Stimulated activated CD8-positive, alpha-beta memory T cell treated with anti-CD3 and anti-CD28 coated beads, Interleukin-7, amount 100 ng/mL, for 1 hour (primary cell): ENCODE measurements at places on chromosomes 5 and 9.

DNA sequence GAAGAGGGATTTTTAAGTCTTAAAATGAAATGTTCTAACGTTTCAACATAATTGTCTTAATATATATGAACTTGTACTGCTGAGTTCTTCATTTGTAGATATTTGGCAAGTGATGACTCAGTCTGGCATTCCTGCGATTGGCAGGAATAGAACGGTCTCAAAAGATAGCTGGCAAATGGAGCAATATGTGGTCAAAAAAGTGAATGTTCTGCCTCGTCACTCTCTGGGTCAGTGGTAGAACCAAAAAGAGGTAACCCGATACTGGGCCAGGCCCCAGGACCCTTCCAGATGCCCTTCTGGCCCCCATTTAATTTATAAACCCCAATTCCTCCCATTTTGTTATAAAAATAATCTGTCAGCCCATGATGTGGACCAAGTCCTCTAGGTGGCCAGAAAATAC is 39.2 kb downstream of the ZNF366 start:
- DNase-seq = no peak

DNA sequence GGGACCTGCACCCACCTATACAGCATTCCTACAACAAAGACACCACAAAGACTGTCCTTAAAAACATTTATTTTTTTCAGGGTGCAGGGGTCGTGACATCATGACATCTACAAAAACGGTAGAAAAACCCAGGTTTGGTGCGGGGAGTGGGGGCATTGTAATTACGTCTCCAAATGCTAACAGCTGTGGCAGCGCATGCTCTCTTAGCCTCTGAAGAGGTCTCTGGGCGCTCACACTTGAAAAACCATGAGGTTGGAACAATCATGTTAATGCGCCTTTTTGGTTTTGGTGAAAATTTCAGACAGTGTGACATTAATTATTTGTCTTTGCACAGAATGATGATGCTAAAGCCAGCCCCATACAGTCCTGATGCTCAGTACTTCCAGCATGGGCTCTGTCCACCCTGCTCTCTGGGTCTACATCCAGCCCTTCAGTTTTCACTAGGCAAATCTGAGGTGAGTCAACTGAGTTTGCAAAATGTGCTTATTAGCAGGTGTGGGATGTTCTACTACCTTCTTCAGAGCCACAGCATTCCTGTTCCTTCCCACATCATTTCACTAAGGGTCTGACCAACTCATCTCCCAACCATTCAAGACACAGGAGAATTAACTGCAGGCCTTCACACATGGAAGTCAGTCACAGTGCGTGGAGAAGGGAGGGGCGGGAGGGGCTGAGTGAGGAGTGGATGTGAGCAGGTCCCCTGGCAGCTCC is 14.1 kb downstream of the ALDH1B1 start:
- DNase-seq = no peak

GRCh38 chr9:22035591-22036011 is 26.5 kb upstream of the CDKN2B start:
- no peak for DNase-seq

GRCh38 chr9:100281066-100281465 is 71.7 kb downstream of the TEX10 start:
- DNase-seq = no peak
